Suppressor macrophage treated with lipopolysaccharide for 1 hour (primary cell): ENCODE measurements at places on chromosomes 16 and 17.
A peak's percentile ranks its signal among the peaks of the same experiment; 100 is the strongest.

GRCh38 chr17:39621523-39622379, 5.0 kb upstream of the PPP1R1B start:
- peak; percentile 84 for DNase-seq

- DNase-seq = peak; percentile 53
These were observed at the start of gene C16orf74 for GRCh38 chr16:85750827-85751697. Gene C16orf74, minus strand, starts transcription at chr16:85751096. Its CDS starts 15,879 bp downstream, at chr16:85735217.

DNA sequence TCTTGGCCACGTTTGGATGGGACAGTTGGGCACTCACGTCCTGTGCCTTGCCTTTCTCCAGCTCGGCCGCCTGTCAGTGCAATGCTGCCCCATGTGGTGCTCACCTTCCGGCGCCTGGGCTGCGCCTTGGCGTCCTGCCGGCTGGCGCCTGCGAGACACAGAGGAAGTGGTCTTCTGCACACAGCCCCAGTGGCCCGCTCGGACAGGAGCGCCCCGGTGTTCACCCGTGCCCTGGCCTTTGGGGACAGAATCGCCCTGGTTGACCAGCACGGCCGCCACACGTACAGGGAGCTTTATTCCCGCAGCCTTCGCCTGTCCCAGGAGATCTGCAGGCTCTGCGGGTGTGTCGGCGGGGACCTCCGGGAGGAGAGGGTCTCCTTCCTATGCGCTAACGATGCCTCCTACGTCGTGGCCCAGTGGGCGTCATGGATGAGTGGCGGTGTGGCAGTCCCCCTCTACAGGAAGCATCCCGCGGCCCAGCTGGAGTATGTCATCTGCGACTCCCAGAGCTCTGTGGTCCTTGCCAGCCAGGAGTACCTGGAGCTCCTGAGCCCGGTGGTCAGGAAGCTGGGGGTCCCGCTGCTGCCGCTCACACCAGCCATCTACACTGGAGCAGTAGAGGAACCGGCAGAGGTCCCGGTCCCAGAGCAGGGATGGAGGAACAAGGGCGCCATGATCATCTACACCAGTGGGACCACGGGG, 7.1 kb downstream of the ACSF3 start:
- DNase-seq = no peak

DNA sequence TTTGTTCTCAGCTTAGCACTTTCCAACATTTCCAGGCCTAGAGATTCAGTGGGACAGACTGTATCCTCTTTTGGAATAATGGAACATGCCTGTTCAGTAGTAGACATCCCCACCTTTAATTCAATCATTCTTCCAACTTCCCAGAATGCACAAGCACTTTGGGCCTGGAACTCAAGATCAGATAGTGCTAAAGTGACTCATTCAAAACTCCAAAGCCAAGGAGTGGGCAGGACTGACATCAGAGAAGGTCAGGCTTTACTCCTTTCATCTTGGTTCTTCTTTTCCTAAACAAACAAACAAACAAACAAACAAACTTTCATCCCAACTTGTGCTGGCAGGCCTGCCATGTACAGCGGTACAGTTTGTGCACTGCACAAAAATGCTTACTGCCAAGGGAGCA, 172.0 kb downstream of the AXIN2 start:
- DNase-seq = peak; percentile 32

- peak; percentile 90 for DNase-seq
These were observed 12.7 kb upstream of the FAM20A start for GRCh38 chr17:68613739-68614298.

- DNase-seq = no peak
These were observed 783 bp downstream of the BHLHA9 start for GRCh38 chr17:1271030-1271423.

GRCh38 chr17:78576389-78577112, 645 bp downstream of the DNAH17 start:
- DNase-seq = no peak

GRCh38 chr17:54405826-54406225, 494.8 kb upstream of the TOM1L1 start:
- DNase-seq = no peak

DNA sequence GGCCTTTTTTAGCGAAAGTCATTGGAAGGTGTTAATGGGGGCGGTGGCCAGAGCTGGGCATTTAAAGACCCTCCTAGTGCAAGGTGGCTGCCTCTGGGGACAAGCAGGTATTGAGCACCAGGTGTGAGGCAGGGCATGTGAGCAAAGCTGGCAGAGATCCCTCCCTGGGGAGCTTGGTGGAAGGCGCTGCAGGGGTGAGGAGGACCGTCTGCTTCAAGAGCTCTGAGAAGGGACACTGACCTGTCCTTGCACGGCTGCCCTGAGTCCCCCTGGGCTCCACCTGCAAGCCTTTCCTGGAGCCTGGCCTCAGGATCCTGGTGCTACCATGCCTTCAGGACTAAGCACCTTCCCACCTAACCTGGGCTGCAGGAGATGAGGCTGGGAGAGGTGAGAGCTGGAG, 127.0 kb upstream of the CIBAR2 start:
- DNase-seq = no peak

GRCh38 chr17:49995055-49995738, at the start of gene DLX3:
Gene DLX3, minus strand, starts transcription at chr17:49995224. Its CDS starts 226 bp downstream, at chr17:49994998.
- peak; percentile 62 for DNase-seq

GRCh38 chr17:81245665-81246342, 6.7 kb downstream of the NDUFAF8 start:
- DNase-seq = no peak

DNA sequence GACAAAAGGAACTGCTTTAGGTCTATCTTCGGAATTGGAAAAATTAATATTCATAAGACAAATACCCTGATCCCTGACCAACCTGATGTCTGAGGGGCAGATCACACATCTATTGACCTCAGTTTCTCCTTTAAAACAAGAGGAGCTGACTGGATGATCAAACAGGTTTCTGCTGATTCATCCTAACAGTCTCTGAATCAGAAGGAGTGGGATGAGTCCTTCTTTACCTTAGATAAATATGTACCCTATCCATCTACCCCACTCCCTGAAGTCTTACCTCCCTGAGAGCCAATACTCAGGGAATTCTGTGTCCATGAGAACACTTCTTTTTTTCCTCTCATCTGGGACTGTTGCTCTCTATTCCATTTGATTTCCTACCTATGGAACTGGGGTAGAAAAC, 80.3 kb upstream of the CRHR1 start:
- no peak for DNase-seq

- DNase-seq = no peak
These were observed 44.5 kb downstream of the SOX9 start for GRCh38 chr17:72165192-72165866.

- DNase-seq = no peak
These were observed 85.8 kb downstream of the GNAO1 start for GRCh38 chr16:56277075-56277474.

DNA sequence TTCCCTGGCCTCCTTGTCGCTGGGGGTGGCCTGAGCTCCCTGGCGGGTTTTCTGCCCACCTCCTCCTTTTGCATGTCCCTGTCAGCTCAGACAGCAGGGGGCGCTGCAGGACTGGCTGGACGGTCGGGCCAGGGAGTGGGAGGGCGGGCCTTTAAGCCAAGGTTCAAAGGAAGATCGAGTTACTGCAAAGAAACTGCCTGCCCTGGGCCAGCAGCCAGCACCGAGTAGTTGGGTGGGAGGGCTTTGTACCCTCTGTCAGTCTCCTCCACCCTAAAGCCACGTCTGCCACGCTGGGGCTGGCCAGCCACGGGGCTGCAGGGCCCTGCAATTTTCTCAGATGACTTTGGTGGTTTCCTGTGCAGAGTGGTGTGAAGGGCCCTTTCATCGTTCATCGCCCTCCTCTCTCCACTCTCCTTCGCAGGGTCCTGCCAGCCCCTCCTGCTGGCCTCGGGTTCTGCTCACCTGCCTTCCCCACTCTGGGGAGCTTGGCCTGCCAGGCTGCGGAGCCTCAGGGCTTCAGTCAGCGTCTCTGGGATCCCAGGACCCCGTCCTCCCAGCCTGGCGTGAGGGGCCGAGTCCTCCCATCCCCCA, 12.3 kb downstream of the GPR142 start:
- peak; percentile 95 for DNase-seq

GRCh38 chr17:81394921-81395599, at the start of gene BAHCC1:
Gene BAHCC1, plus strand, starts transcription at chr17:81395457. Its CDS starts 4,283 bp downstream, at chr17:81399740.
- peak; percentile 100 for DNase-seq
